ENCODE measurements at places on chromosomes 13 and 19.

GRCh38 chr19:3762130-3762473 is 380 bp upstream of the MRPL54 start:
- no peak for DNase-seq

GRCh38 chr13:32391101-32391619 is 36.8 kb downstream of the N4BP2L1 start:
- no peak for DNase-seq

DNA sequence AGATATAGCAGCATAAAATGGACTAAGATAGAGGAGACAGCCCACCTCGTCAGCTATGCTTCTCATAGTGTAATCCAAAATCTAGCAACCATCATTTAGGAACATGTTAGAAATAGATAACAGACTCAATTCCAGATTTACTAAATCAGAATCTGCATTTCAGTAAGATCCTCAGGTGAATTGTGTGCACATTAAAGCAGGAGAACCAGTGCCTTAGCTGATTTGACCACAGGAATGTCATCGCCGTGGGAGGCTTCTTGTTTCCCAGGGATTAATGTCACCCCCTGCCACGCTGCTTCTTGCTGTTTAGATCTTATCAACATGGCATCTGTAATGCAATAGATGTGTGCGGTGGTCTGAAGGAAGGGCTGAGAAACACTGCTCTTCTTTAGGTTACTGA is 84.0 kb downstream of the GPC5 start:
- DNase-seq: no peak

DNA sequence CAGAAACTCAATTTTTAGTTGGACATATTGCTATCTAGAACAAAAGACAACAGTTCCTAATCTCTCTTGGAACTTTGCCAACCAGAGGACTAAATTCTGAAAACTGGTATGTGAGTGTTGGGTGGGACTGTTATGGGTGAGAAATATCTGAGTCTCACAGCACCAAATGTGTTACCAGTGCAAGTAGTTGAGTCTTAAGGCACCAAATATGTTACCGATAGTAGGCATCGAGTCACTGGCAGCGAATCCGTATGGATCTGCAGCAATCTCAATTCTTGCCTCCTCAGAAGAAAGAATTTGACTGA is 575.2 kb downstream of the DACH1 start:
- no peak for DNase-seq

DNA sequence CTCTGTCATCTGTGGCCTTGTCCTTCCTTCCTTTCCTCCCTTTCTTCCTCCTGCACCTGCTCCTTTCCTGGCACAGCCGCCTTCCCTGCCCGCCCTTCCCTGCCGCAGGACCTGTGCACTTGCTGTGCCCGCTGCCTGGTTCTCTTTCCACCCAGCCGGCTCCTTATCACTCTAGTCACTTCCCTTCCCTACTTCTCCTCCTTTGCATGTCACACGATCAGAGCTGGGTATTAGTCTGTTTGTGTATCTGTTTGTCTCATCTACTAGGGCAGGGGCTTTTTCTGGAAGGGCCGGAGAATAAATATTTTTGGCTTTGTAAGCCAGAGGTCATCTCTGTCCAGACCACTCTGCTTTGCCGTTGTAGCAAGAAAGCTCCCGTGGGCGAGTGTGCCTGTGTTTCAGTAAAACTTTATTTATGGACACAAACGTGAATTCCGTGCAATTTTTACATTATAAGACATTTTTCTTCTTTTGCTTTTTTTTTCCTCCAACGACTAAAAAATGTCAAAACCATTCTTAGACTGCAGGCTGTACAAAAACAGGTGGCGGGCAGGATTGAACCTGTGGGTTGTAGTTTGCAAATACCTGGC is 6.1 kb downstream of the KDM4B start:
- DNase-seq: no peak

DNA sequence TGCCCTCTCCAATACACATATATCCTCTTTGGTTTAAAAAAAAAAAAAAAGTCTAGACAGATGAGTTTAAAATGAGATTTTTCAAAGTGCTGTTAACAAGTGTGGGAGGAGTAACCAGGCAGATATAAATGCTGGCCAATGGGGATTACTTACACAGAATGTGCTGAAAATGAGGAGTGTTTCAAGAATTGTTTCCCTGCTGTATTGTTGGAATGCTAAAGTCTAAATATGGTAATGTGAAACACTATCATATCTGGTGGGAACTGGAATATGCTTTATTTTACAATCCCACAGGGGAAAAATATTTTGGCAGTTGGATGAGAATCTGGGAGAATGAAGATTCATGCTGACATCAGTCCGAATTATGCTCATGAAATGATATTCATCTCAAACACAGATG is 250.7 kb downstream of the DCT start:
- DNase-seq: no peak

GRCh38 chr19:38213911-38214625 is 10.0 kb downstream of the DPF1 start:
- DNase-seq: no peak

DNA sequence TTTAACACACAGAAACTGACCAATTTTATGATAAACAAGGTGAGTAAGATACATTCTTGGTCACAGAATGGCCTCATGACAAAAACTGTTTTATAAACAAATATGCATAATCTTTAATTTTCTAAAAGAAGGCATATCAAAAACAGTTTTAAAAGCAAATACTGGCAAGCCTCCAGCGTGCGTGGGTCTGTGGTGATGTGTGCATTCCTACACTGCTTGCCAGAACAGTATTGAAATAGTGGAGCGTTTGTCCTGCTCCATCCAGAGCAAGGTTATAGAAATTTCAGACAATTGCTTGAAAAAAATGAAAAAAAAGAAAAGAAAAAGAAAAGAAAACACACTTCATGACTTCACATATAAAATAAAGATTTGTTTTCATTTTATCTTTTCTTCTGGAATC is 140.9 kb downstream of the MZT1 start:
- DNase-seq: no peak

DNA sequence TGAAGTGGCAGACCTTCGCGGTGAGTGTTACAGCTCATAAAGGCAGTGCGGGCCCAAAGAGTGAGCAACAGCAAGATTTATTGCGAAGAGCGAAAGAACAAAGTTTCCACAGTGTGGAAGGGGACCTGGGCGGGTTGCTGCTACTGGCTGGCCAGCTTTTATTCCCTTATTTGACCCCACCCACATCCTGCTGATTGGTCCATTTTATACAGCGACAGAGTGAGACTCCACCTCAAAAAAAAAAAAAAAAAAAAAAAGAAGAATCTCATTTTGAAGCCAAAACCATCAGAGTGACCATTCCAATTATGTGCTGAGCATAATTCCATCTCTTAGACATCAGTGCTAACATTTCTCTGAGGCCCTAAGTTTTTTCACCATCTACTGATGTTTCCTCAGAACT is 1.9 kb upstream of the ZNF552 start:
- DNase-seq: no peak

DNA sequence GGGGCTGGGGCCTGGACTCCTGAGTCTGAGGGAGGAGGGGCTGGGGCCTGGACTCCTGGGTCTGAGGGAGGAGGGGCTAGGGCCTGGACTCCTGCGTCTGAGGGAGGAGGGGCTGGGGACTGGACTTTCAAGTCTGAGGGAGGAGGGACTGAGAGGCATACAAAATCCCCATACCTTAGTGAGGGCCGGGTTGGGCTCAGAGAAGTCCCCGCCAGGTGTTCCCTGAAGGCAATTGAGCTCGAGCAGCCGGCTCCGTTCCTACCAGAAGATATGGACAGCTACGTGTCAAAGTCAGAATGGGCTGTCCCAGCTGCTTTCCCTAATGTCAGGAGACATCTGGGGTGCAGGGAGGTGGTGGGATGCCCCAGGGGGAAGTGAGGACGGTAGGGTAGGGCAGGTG is 9.5 kb downstream of the PHLDB3 start:
- DNase-seq: no peak

DNA sequence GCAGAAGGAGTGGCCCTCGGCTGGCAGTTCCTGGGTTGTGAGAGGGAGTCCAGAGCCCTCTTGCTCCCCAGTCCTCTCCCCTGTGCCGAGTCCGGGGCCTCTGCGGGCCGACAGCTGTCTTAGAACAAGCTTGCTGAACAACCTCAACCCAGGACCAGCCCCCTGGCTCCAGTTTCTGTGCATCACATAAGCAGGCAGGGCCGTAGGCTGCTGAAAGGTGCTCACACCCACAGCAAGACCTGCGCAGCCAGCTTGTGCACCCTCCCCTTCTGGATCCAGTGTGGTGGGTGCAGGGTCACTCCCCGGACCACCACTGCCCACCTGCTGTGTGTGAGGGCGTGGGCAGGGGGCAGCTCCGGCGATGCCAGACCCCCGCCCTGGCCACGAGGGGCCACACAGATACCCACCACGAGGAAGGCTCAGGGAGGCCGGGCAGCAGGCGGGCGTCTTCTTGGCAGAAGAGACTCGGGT is 25.2 kb upstream of the F7 start:
- no peak for DNase-seq

DNA sequence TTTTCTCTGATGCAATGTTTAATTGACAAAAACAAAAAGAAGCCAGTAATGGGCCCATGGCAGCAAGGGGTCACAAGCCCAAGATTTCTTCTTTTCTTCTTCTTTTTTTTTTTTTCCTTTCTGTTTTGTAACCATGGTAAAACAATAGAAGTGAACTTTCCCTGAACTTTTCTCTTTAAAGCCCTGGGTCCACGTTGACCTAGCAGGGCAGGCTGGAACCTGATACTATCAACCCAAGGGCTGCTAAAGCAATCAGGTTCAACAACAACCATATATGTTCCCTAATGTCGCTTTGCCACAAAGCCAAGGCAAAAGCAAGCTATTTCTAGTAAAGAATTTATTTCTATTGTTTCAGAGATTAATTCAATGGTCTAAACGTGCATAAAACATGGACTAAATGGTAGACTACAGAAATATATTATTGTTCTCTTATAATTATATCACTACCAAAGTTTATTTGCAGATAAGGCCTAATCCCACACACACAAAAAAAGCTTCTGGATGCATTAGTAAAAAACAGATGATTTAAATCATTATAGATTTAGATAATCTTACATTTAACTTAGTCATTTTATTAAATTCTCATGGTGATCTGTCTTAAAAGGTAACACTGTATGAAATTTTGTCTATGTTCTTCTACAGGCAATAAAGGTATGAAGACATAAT is 153.9 kb downstream of the DACH1 start:
- no peak for DNase-seq

- no peak for DNase-seq
These were observed 18.9 kb downstream of the ATP11A start for GRCh38 chr13:112708560-112709240.

DNA sequence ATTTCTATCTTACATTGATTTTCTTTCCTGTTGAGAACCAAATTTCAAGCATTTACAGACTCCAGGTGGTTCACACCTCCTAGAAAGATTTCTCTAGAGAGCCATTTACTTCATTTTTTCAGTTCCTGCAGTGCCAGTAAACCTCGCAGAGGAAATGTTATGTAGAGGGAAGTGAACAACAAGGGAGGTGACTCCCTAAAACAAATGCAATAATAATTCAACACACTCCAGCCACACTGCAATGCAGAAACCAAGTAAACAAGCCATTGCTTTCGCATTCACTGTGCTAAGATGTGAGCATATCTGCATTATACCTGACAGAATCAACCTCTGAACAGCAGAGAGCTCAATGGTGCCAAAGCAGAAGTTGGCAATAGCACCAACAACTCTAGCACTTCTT is 215.1 kb downstream of the RBM26 start:
- DNase-seq: no peak

GRCh38 chr19:56837004-56837403 is 3.5 kb downstream of the PEG3 start:
- DNase-seq: no peak

DNA sequence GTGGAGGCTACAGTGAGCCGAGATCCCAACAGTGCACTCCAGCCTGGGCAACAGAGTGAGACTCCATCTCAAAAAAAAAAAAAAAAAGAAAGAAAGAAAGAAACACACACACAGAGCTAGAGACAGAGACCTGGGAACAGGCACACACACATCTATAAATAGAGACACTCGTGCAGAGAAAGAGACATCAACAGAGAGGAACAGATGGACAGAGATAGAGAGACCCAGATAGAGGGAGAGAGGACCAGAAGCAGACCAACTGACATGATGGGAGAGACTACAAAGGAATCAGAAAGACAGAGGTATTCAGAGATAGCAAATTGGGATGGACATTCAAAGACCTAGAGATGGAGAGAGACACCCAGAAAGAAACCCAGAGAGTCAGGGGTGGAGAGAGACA is 2.1 kb upstream of the CA11 start:
- DNase-seq: no peak

GRCh38 chr19:4705413-4706131 is 18.1 kb downstream of the DPP9 start:
- no peak for DNase-seq

DNA sequence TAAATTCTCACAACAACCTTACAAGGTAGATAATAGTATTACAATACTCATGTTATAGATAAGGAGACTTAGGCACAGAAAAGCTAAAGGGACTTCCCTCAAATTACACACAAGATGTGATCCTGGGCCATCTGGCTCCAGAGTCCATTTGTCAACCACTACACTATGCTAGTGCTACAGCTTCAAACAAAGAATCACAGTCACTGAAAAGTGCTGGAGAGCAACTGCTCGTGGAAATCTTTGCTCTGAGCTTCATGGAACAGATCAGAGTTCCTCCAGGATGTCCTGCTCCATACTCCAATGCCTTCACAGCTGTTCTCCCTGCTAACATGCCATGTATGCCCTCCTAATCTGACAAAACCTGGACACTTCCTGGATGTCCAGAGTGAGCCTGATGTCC is 271.2 kb downstream of the ENOX1 start:
- DNase-seq: no peak

DNA sequence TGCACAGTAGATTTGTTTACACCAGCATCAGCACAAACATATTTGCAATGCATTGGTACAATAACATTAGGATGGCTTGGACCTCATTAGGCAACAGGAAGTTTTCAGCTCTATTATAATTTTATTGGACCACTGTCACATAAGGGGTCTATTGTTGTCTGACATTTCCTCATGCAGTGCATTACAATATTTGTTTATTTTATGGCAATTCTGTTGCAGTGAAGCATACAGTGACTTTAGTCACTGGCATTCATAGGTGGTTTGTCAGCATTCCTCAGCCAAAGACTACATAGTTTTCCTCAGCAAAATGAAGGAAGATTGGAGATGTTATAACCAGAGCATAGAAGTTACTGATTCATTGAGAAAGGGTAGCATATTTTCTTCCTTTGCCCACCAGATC is 1732.9 kb downstream of the PCDH9 start:
- DNase-seq: peak; percentile 4

GRCh38 chr19:31347828-31348392 is 1.3 kb downstream of the TSHZ3 start:
- no peak for DNase-seq
